ENCODE measurements at places on chromosomes 12 and 14. TPM values are rescaled to one million over a fixed set of nuclear protein-coding genes. Genes with fewer than 3 reads are reported as not detected.

GRCh38 chr14:33555710-33556350 lies 395.0 kb downstream of the EGLN3 start:
- DNase-seq: peak; percentile 45

GRCh38 chr14:68964300-68965093 lies 14.6 kb downstream of the ACTN1 start:
- DNase-seq: no peak

GRCh38 chr12:13243516-13244070 lies 47.1 kb downstream of the EMP1 start:
- no peak for DNase-seq

DNA sequence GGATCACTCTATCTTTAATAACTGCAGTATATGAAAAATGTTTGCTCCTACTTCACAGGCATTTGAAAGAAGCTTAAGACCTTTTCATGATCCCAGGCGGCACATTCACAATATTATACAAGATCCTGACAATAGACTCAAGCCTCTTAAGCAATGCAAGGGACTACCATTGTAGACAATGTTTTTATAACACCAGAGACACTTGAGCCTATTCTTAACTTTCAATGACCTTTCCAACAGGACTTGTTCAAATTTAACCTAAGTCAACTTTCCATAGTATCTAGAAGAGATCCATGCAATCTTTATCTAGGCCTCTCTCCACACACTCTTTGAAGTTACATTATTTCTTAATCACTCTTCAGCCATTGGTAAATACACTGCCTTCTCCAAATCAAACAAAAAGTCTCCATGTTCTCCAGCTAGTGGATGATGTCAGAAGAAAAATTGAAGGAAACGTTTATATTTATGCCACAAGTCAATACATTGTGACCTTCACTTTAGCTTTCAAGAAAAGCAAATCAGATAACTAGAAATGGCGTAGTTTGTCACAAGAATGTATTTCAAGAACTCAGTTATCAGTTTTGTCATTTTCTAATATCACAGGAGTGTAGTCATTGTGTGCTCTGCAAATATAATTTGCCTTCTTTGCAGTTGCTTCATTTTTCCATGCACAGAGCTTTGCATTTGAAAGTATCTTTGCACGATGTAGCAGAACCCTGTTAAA lies 41.2 kb downstream of the PHLDA1 start:
- no peak for DNase-seq

- no peak for DNase-seq
These were observed 134.0 kb upstream of the GSC start for GRCh38 chr14:94903883-94904282.

DNA sequence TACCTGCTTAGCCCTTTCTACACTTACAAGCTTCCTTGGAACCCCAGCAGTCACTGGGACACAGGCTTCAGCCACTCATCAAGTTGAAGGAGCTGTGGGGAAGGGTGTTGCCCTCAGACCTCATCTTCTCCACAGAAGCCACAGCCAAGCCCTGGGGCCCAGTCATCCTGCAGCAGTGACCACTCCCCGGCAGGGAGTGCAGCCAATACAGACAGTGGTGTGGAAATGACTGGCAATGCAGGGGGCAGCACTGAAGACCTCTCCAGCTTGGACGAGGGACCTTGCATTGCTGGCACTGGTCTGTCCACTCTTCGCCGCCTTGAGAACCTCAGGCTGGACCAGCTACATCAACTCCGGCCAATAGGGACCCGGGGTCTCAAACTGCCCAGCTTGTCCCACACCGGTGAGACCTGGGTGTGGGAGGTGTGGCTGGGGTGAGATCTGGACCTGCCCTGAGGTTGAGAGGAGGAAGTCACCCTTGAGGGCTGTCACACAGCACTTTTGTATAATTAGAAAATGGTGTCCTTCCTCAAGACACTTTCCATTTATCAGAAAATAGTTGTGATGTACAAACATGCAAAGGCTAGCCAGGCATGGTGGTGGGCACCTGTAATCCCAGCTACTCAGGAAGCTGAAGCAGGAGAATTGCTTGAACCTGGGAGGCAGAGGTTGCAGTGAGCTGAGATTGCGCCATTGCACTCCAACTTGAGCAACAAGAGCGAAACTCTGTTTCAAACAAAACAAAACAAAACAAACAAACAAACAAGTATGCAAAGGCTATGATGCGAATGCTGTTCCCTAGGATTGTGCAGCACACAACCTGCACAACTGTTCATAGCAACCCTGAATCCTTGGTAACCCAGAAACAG lies 9.9 kb downstream of the GLI1 start:
- DNase-seq: no peak

- no peak for DNase-seq
These were observed 74.4 kb downstream of the POLR3B start for GRCh38 chr12:106431839-106432411.

- no peak for DNase-seq
These were observed 30.1 kb downstream of the TCHP start for GRCh38 chr12:109930028-109930800.

DNA sequence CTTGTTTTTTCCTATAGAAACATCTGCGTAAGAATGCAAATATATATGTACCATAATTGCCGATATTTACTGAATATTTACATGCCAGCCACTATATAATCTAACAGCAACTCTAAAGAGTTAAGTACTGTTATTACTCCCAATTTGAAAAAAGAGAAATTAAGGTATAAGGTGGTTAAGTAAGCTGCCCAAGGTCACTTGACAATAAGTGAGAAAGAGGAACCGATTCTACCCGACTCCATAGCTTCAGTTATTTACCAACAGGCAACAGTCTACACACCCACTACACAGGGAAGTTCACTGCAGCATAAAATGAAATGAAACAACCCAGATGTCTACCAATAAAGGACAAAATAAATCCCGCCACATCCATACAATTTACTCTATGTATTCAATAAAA lies 1.1 kb downstream of the MIS18BP1 start:
- peak; percentile 44 for DNase-seq

- DNase-seq: no peak
These were observed 729.0 kb downstream of the SLC6A15 start for GRCh38 chr12:84183576-84183975.

DNA sequence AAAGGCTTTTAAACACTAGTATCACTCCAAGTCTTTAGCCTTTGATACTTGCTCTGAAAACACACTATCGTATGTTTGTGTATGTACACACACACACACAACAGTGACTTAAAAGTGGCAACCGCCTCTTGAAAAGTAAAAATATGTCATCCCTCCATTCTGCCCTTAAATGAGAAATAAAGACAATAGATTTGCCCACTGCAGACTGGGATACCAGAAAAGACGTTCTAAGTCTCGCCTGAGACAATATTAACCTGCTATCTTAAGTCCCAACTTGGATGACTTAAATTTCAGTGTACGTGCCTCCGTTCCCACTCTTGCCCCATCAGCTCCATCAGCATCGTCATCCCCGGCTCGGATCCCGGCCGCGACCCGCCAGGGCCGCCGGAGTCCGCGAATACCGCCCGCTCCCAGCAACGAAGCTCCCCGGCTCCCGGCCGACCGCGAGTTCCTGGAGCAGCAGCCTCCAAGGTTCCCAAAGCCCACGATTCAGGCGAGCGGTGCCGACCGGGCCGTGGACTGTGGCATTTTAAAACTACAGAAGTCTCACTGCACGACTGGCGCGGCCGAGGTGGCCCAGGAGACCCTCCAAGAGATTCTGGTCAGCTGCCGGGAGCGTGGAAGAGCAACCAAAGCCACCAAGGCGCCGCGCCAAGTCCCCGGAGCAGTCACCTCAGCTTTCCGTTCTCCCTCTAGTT lies 2.8 kb upstream of the ARID2 start:
- DNase-seq: peak; percentile 49

DNA sequence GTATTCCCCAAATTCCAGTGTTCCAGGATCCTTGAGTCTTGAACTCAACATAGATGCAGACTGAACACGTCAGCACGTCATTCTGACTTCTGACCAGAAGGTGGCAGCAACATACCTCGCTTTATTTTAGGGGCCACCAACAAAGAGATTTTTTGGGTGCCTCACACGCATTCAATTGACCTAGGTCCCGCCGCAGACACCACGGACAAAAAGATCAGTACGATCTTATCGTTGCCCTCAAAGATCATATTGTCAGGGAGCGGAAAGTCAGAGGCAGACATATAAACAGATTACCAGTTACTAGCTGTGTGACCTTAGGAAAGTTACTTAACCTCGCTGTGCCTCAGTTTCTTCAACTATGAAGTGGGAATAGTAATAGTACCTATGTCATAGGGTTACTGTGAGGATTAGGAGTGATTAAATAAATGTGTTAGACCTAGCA lies 6.5 kb upstream of the PRPH start:
- DNase-seq: peak; percentile 52

DNA sequence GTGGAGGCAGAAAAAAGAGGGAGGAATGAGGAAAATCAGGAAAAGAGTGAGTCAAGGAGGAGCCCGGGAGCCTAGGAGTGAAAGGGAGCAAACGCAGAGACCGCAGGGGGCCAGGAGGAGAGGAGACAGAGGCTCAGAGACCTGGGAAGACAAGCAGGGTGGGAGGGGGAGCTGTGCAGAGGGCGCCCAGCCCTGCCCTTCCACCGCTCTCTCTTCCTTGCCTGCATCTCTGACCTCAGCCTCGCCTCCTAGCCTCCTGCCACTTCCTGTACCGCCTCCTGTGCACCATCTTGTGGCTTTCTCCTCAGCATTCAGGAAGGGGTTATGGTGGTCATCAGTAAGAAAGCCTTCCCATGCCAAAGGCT lies 1.3 kb downstream of the CLSTN3 start:
- no peak for DNase-seq

GRCh38 chr12:57741844-57742738 lies 2.7 kb upstream of the TSPAN31 start:
- no peak for DNase-seq

DNA sequence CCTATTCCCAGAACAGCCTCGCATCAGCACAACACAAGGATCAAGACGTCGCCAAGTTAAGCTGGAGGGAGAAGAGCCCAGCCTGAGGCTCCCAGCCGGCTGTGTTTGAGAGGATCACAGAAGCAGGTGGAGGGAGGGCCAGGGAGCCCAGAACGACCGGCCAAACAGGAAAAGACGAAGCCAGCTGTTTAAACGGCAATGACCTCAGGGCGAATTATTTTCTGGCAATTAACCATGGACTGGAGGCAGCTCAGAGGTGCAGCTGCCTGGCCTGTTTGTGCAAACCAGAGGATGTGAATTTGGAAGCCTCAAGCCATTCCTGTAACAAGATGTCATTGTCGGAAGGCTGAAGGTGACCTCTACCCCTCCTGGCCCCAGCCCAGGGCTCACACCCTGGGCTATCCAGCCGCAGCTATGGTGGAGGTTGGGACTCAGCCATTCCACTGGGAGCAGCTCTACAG lies 175.8 kb upstream of the PRMT8 start:
- DNase-seq: peak; percentile 88

DNA sequence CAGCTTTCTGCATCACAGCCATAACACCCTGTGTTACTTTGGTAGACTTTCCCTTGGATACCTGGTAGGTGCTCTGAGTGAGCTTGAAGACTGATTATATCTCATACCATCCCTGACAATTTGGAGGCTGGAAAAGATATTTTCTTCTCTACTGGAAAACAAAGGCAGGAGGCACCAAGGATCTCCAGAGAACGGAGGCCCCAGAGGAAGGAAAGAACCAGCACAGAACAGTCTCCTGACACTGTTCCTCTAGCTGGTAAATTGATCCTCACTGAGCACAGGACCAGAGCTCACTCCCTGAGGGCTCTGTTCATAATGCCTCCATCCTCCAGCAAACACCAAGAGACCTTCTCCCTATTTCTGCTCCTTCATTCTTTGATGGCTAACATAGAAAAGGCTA lies at the start of gene OR11G2:
Gene OR11G2 (plus strand): TSS at position 301 of the 400 bp plus-strand sequence. CDS start 6,542 bp downstream, outside the sequence.
- no peak for DNase-seq

The CLEC7A gene
- 0.26 TPM for total RNA-seq

The EMP1 gene
- total RNA-seq: 103 TPM

The RAPGEF3 gene
- 10.4 TPM for total RNA-seq

The KCNK13 gene
- total RNA-seq: not detected

The DNAI7 gene
- total RNA-seq: under 0.01 TPM

All from dermis microvascular lymphatic vessel endothelial cell (primary cell).